ENCODE measurements at places on chromosomes 1 and 21.

DNA sequence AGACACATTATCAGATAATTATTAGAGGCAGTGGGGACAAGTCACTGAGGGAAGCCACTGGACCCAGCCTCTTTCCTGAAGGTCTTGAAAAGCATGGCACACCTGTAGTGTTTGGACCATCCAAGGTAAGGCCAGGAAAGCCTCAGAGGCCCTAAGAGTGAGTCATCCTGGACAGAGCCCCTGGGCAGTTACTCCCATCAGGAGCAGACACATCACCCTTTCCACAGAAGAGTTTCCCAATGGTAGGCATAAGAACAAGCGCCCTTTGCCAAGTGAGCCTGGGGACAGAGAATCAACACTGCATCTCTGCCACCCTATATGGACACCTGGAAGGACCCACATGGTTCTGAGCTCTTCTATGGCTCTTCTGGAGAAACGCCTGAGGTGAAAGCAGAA is 136.0 kb downstream of the PLXNA2 start:
- DNase-seq = no peak

DNA sequence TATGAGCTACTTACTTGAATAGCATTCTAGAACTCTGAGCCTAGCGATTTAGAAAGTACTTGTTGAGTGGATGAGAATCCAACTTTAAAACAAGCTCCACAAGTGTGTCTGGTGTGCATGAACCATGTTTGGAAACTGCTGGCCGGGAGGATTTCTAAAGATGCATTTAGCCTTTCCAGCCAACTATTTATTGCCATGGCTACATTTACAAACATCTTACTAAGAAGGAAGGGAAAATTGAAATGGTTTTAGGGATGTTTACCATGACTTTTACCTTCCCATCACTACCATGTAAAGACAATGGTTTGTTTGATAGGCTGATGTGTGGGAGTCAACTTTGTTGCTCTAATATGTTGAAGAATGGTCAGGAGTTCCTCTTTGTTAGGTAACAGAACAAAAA is 37.7 kb upstream of the ARHGAP29 start:
- DNase-seq = no peak

DNA sequence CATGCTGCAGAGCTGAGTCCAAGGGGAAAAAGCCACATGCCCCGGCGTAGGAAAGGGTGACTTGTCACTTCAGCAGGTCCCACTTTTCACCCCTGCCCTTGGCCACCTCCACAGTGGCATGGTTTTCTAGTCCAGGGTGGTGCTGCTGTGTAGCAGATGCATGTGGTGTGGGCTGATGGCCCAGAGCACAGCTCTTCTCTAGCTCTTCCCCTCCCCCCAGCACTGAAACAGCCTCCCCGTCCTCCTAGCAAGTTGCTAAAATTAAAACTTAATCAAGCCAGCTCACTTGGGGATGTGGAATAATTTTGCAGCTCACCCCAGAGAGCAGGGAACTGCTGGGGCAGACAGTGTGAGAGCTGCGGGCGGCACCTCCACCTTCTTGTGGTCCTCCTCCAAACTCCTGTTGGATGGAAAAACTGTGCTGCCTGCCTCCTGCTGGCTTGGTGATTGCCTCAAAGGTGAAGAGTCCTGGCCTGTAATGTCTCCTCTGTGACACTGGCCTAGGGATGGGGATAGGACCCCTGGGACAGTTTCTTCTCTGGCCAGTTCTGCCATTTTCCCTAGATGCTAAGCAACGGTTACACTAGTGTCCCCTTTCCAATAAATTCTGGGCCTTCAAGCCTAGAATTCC is 91.6 kb downstream of the RNF220 start:
- DNase-seq = no peak

GRCh38 chr1:97123717-97124431 is 402.3 kb downstream of the PTBP2 start:
- DNase-seq = no peak

- DNase-seq = no peak
Measured at GRCh38 chr1:193785850-193786420, 599.5 kb upstream of the B3GALT2 start.

- no peak for DNase-seq
Measured at GRCh38 chr1:78291872-78292271, 198.9 kb upstream of the PTGFR start.

DNA sequence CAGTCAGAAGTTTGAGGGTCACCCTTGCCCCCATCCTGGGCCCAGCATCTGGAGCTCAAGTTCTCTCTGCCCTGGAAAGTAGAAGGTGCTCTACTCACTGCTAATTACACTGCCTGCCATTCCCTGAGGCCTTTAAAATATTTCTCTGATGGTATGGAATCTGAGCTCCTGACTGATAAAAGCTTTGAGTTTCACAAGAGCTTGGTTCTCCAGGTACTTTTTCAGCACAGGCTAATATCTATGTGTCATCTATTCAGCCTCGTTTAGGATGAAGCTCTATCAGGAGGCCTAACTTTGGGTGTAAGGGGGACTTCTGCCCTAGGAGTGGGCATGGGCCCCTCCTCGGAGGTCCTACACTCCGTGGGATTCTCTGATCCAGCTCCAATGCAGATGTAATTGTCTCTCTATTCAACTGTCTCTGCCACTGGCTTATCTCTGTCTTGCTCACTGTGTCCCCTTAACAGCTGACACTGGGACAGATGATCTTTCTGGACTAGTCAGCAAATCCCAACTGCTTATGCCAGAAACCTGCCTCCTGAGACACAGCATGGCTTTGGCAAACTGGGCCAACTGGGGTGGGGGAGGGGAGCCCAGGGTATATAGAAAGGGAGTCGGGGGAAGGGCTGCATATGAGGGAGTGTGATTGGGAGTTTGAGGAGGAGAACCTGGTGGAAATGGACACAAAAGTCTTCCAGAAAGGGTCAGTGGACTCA is 104.2 kb upstream of the GADD45A start:
- no peak for DNase-seq

GRCh38 chr1:75796376-75797272 is at the start of gene MSH4:
MSH4 (plus strand) TSS chr1:75796882; CDS start chr1:75796986, 104 bp downstream.
- DNase-seq = no peak

- peak; percentile 42 for DNase-seq
Measured at GRCh38 chr1:47230692-47231300, 1.2 kb downstream of the TAL1 start.

DNA sequence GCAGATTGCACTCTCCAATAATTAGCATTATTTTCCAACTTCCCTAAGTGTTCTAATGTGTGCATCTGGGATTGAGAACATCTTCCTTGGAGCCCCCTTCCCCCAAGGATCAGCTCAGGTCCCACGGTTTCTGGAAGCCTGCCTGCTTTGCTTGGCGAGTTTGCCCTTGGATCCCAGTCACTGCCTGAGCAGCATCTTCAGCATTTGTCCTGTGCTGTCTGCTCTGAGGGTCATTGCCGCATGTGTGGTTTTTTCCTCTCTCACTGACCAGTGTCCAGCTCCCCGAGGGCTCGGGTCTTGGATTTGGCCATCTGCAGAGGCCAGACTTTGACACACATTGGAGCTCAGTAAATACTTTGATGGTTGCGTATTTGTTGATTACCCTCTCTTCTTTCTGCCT is 18.1 kb downstream of the VANGL2 start:
- DNase-seq = no peak

- no peak for DNase-seq
Measured at GRCh38 chr1:245258271-245258920, 103.6 kb downstream of the KIF26B start.

GRCh38 chr1:9592510-9593075 is 3.9 kb downstream of the TMEM201 start:
- DNase-seq = no peak

- DNase-seq = no peak
Measured at GRCh38 chr1:174968750-174969244, 30.9 kb upstream of the CACYBP start.

- no peak for DNase-seq
Measured at GRCh38 chr1:23114424-23115079, 54.1 kb downstream of the LUZP1 start.

DNA sequence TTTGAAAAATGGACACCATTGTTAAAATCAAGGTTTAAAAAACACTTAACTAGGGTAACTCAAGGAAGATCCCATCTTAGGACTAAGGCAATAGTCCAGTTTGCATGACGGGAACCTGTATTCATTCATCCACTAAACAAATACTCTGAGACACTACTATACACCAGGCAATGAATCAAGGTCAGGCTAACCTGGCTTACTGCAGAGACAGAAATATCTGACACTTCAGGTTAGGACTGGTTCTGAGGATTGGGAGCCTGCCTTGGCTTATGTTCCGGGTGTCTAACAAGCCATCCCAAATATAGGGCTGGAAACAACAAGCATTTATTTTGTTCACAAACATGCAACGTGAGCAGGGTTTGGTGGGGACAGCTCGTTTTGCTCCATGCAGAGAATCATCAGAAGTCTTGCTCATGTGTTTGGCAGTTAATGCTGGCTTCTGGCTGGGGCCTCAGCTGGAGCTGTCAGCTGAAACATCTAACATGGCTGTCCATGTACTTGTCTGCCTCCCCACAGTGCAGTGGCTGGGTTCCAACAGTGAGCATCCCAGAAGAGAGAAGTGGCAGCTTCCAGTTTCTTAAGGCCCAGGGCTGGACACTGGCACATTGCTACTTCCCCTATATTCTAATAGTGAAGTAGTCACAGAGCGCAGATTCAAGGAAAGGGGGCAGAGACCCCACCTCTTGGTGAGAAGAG is 37.0 kb upstream of the CAMK1G start:
- no peak for DNase-seq

GRCh38 chr1:31815752-31816500 is at the start of gene SPOCD1:
SPOCD1 (minus strand) TSS chr1:31816022; CDS start chr1:31815333, 689 bp downstream.
- DNase-seq = peak; percentile 49

GRCh38 chr1:32963746-32964460 is 706 bp downstream of the RNF19B start:
- DNase-seq = peak; percentile 30

DNA sequence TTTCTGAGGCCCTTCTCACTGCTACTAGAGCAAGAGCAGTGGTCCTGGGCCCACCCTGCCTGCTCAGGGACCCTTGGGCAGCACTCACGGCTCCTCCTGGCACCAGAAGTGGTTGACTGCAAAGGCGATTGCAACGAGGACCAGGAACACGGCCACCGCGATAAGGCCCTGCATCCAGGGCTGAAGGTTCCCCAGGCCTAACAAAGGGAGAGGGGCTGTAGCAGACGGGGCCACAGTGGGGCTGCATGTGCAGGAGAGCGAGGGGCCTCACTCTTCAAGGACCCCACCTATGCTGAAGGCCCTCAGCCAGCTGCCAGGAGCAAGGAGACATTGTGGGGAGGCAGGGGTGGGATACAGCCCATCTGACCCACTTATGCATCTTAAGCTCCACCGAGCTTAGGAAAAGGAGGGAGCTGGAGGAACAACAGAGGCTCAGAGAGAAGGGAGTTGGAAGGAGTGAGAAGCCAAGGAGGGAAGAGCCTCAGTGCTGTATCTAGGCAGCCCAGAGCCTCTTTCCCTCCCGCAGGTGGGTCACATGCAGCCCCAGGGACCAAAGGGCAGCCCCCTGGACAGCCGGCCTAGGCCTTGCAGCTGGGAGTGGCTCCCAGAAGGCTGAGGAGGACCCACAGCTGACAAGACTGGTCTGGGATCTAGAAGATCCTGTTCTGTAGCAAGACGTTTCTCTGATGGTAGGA is 2.5 kb downstream of the PDZK1IP1 start:
- DNase-seq = no peak

DNA sequence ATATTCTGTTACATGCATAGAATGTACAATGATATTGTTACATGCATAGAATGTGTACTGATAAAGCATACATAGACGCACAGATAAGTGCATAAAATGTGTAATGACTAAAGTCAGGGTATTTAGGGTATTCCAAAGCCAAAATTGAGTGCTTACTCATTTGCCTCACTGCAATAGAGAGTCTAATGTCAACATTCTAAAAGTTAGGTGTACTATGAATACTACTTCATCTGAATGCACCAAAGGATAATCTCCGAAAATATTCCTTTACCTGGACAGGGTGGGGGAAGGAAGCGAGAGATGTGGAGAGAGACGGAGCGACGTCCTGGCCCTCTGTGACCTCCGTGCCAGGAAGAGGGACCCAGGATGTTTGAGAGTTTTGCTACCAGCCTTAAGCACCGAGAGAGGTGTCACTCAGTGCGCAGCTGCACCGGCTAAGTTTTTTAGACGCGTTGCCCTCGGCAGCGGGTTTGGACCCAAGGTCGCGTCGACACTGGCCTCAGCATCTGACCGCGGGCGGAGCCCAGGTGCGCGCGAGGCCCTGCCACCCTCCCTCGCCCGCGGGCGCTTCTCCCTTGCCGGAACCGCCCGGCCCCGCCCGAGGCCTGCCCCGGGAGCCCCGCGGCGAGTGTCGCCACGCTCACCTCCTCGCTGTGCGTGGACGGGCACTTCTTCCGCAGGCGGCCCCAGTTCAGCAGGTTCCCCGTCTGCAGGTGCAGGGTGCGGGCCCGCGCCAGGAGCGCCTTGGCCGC is 660 bp downstream of the GCLM start:
- no peak for DNase-seq

DNA sequence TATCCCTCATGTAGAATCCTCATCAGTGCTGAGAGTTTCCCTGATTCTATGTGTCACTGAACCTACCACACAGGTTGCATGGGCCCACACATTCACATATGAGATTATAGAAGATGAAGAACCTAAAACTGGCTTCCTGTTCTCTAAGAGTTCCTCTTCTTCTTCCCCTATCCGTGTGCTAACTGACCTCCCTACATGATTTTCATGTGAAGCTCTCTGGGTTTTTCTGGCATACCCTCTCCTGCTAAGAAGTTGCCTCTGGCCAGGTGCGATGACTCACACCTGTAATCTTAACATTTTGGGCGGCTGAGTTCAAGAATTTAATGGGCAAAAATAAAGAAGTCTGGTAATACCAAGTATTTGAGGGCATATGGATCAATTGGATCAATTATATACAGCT is 5.5 kb upstream of the CD244 start:
- no peak for DNase-seq

DNA sequence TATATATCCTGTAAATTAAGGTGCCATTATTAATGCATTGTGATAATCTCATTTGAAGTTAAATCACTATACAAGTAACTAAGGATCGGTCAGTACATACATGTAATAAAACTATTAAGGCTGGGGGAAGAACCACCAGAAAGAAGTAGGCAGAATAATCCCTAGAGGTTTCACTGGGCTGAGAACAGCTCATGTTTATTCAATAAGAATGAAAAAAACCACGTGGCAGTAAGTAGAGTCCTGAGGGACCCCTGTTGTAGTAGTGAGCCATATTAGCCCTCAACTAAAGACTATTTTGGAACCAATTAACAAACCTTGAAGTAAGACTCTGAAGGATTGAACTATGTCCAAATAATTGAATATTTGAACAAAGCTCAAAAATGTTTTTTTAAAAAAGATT is 46.9 kb upstream of the ADAM30 start:
- no peak for DNase-seq

DNA sequence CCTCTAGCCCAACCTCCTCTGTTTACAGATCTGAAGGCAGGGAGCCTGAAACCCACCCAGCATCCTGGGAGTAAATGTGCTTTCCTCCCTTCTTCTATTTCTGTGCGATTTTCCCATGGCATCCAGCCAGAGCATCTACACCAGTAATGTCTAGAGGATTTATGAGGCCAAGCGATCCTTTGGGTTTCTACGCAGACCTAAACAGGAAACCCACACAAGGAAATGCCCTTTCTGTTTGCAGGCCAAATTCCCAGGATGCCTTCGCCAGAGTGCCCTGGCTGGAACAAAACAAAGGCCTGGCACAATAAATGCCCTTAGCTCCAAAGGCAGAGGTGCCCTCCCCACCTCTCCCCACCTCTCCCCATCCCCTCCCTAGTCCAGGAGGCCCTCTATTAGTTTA is 110.5 kb upstream of the CDC42BPA start:
- no peak for DNase-seq

Measured in bone marrow (tissue), 2 donors.